Fibroblast of skin of scalp (primary cell): ENCODE measurements at places on chromosomes 11 and 22.

- no peak for DNase-seq
These were observed 41.5 kb upstream of the PPARA start for GRCh38 chr22:46108564-46109473.

- DNase-seq, result no peak
These were observed 137.8 kb upstream of the BDNF start for GRCh38 chr11:27837895-27838563.

DNA sequence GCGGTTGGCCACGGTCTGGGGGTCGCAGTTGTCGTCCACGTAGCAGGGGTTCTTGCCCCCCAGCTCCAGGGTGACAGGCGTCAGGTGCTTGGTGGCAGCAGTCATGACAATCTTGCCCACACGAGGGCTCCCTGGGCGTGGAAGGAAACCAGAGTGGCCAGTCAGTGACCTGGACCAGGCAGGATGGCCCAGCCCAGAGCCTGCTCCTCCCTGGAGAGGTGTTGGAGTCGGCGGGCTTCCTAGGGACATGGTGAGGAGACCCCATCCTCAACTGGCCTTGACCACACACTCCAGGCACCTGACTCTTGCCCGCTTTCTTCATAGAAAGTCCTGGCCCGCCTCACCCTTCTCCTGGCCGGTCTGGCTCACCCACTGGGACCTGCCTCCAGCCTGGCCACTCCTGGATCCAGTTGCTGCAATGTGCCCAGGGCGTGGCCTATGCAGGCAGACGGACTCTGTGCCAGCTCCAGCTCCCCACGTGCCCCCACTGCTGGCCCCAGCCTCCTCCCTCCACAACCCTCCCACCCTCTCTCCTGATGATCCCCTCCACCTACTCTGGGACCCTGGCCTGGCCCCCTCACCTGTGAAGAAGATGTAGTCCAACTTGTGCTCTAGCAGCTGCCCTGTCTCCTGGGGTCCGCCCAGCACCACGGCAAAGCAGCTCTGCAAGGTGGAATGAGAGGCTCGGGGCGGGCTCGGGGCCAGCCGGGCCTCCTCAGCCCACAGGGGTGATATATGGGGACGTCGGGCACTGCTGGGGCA, 8.7 kb downstream of the ALDH3B2 start:
- no peak for DNase-seq

- DNase-seq, result no peak
These were observed 1.4 kb upstream of the CREB3L1 start for GRCh38 chr11:46275964-46276641.

DNA sequence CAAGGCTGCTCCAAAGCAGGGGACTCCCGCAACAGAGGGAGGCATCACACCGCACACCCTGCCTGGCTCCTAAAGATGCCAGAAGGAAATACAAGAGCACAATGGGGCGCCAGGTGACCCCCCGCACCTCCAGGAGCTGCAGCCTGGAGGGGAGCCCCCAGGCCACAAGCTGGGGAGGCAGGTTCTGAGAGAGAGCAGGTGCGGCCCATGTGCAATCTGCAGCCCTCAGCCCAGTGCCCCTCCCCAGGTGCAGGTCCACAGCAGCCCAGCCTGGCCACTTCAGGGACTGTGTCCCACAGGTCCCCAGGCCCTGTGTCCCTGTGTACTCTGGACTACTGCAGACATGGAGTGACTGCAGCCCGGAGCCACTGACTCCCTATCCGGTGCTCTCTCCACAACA, 13.1 kb downstream of the WNT7B start:
- DNase-seq, result no peak

DNA sequence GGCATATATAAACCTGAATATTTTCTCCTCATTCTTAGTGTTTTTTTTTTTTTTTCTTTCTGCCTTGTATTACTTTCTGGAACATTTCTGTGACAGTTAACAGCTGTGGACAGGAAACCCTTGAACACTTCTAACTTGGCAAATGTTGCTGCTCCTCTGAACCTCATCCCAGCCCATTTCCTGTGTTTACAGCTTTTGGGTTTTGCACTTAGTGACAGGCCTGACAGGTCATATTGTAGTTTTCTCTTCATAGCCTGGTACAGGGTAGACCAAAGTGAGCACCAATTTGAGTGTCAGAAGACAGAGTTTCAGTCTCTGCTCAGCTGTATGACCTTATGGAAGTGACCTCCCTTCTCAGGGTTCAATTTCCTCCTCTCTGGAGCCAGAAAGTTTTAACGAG, 91.6 kb downstream of the STIM1 start:
- DNase-seq, result peak; percentile 37

DNA sequence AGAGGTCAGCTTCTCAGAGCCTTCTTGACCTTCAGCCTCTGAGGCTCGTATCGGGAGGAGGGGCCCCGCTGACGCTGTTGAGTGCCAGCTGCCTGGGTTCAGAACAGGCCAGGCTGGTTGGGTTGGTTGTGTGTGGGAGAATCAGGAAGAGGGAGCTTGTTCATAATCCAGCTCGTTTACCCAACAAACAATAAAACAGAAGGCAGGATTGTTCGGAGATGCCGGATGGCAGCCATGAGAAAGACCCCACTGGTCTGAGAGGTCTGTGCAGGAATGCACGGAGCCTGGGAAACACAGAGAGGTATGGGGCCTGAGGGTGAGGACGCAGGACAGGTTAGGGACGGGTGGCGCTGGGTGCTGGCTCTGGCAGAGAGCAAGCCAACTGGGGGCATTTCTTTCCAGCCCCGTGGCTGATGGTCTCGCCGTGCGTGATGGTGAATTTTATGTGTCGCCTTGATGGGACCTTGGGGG, 31.6 kb upstream of the SHANK2 start:
- no peak for DNase-seq

GRCh38 chr22:16651217-16651616, 58.6 kb upstream of the CCT8L2 start:
- no peak for DNase-seq

- no peak for DNase-seq
These were observed 455.4 kb upstream of the ANO3 start for GRCh38 chr11:25876456-25876965.

DNA sequence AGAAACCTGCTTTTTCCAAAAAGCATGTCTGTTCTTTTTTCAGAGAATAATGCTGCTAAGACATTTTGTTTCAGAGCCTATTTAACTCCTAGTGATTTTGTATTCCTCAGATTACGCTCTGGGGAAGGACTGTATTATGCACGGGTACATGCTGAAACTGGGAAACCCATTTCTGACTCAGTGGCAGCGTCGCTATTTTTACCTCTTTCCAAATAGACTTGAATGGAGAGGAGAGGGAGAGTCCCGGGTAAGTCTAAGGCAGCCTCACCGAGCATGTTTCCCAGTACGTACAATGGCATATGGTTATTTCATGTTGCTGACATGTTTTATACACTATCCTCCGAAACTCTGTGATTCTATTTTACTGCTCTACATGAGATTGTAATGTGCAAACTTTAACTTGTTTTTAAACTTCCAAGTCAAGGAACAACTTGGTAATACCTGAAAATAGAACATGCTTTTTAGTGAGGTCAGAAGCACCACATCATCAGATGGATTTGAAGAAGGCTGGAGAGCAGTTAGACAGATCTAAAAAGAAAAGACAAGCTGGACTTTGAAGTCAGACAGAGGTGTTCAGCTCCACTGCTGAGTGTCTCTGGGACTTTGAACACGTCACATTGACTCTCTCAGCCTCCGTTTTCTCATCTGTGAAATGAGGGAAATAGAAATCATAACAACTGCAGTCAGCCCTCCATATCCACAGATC, 23.7 kb upstream of the MYO18B start:
- DNase-seq, result no peak

- DNase-seq, result no peak
These were observed 27.0 kb downstream of the TESMIN start for GRCh38 chr11:68724293-68724692.

DNA sequence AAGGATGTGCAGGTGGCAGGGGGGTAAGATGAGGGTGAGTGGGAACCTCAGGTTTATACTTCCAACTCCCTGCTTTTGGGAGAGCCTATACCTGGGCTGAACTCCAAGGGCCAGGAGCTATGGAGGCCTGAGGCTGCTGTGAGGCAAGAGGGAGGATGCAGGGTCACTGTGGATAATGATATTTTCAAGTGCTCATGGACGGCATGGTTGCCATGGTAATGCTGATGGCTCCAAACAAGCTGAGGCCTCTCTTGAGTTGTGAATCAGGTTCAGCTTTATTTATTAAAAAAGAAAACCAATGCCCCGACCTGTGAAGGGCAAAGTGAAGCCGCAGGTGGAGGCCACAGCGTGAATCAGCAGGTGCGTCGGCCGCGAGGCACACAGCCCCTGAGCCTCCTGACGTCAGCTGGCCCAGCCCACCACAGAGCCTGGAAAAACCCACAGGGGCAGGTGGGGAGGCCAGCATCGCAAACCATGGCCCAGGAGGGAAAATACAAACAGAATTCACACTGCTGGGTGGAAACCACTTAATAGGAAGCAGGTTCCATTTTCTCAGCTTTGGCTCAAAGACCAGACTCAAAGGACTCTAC, 17.4 kb upstream of the CREB3L1 start:
- DNase-seq, result no peak

- DNase-seq, result no peak
These were observed 143.1 kb downstream of the RCN1 start for GRCh38 chr11:32233928-32234327.

DNA sequence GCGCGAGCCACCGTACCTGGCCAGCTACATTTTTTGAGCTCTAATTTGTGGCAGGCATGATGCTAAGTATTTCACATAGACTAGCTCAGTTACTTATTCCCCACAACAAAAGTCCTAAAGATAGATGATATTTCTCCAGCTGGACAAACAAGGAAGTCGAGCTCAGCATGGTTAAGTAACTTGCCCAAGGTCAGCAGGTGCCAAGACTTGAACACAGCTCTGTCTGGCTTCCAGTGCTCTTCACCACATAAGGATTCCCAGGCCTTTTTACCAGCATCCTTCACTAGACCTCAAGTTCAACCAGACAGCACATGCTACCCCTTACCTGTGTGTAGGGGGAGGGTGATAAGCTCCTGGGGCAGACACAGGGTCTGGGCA, 177.3 kb upstream of the NCAM1 start:
- DNase-seq, result no peak

DNA sequence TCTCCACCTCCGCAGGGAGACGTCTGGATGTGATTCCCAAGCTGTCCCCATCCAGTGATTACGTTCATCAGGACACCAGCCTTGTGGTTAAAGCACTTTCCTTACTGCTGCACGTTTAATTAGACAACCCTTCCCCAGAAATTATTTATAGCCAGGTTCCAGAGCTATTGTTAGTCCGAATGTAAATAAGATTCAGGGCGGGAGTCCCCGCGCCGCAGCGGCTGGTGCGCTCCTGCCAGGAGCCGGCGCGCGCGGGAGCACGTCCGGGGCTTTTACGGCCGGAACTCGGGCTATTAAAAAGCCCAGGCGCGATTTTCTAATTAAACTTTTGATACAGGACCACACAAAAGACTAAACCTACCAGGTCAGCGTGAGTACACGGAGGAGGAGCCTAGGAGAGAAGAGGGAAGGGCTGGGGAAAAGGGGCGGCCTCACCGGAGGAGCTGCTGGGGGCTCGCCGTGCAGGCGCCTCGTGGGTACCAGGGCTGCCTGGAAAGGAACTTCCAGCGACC, 538.3 kb downstream of the OPCML start:
- DNase-seq, result no peak
